Dorsolateral prefrontal cortex (tissue), 122 donors: ENCODE measurements at places on chromosomes 12 and 14. TPM values are rescaled to one million over a fixed set of nuclear protein-coding genes. Genes with fewer than 3 reads are reported as not detected.

Gene MGAT4C
- total RNA-seq = 20.3 TPM

Gene CIROP
- total RNA-seq = not detected

Gene ACSS3
- 24.6 TPM for total RNA-seq

Gene RFLNA
- 6.3 TPM for total RNA-seq

Gene RILPL2
- 6.7 TPM for total RNA-seq

DNA sequence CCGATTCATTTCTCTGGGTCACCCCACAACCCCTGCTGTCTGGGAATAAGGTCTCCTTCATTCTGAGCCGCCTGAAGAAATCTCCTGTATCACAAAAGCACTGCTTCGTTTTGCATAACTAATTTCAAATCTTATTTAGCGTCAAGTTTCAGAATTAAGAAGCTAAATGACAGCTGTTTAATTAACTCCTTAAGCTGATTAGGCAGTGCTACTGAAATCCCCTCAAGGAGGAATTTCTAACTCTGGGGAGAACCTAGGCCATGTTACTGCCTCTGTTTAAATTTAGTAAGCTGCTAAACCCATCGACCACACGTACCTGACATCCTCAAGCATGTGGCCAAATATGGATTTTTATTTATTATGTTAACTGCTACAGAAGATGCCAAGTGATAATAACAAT lies 373.6 kb downstream of the GLT1D1 start:
- DNase-seq = no peak

DNA sequence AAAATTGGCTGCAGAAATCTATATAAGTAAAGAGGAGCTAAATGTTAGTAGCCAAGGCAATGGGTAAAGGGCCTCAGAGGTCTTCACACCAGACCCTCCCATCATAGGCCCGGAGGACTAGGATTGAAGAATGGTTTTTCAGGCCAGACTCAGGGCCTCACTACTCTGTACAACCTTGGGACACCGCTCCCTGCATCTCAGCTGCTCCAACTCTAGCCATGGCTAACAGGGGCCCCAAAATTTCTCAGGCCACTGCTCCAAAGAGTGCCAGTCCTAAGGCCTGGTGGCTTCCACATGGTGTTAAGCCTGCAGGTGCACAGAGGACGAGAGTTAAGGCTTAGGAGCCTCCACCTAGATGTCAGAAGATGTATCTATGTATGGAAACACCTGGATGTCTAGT lies 155.5 kb upstream of the MGAT4C start:
- no peak for DNase-seq

GRCh38 chr12:101498252-101498651 lies 23.1 kb downstream of the SPIC start:
- DNase-seq = no peak

DNA sequence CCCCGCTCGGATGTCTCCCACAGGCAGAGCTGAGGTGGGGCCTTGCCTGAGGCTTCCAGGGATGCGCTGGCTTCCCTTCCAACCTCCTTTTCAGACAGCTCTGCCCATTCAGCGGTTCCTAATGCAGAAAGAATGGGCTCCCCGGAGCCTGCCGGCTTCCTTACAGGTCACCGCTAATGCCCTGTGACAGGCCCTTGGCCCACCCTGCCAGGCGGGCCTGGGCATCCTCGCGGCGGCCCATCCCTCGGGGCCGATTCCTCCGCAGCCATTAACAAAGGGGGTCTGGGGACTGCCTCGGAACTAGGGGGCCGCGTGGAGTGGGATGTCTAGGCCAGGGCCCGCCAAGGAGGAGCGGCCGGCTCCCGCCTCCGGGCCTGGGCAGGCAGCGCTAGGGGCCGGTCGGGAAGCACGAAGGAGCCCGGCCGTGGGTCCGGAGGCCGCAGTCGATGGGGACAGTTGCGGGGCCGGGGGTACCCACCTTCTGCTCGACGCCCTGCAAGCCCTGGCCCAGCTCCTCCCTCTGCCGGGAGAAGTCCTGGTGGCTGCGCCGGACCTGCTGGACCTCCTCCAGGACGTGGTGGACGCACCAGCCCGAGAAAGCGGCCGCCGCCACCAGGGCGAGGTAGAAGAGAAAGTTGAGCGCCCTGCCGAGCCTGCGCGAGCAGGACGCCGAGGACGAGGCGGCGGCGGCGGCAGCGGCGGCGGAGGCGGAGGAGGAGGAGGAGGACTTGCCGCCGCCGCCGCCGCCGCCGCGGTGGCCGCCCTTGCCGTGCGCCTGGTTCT lies 738 bp downstream of the CKAP4 start:
- DNase-seq = no peak

DNA sequence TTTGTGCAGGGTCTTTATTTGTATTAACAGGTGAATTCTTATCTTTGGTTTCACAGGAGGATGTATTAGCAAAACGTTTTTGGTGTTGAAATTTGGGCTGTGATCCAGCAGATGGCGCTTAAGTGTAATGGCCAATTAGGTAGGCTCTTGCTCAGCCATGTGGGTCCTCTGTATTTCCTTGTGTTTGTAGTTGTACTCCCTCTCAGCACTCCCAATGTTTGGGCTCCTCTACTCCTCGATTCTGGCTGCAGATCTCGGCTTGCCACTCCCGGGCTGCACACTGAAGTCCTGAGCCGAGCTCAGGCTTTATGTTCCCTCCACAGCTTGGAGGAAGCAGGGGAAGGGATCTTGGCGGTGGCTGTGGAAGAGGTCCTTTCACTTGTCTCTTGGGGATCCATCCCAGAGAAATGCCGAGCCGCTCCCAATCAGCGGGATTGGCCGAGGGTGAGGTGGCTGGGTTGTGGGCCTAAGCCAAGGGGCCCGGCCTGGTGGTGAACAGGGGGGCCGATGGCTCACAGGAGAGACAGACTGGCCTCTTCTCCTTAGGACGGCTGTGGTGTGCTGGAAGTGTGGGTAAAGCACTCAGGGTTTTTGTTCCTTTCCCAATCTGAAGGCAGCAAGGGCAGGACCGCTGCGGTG lies 133.7 kb downstream of the AEBP2 start:
- no peak for DNase-seq

DNA sequence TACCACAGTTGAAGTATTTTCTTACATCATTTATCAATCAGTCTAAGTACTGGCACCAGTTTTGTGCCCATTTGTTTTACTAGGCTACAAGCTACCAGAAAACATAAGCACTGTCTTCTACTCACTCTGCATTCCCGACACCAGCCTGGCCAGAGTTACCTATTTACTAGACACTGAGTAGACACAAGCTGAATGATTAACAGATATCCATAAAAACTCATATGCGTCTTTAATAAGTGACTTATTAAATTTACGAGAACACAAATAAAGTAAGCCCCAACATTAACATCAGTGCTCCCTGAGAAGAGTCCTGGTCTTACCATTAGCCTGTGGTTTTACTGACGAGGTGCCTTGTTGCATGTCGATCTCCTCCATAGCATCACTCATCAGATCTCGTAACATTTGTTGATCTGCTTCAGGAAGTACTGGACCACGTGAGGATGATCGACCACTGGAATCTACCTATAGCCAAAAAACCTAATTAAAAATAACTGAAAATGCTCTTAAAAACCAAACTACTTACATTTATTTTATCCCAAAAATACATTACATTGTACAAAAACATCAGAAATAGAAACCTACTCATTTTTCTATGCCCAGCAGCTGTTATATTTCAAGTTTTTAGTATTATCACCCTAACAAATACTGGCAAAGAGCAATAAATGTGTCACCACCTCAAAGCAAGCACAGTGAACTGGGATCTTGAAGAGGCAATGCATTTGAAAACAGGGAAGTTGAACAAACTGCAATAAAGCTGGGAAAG lies 53.3 kb downstream of the BDKRB1 start:
- DNase-seq = no peak
